ENCODE measurements at places on chromosomes 3 and 15. TPM values are rescaled to one million over a fixed set of nuclear protein-coding genes. Genes with fewer than 3 reads are reported as not detected.

The SAXO2 gene
- total RNA-seq = 0.25 TPM

The ALCAM gene
- total RNA-seq = 91.2 TPM

The TUBGCP5 gene
- 17.3 TPM for total RNA-seq

The LSAMP gene
- total RNA-seq = 10.7 TPM

The UTS2B gene
- total RNA-seq = not detected

The ADCY5 gene
- under 0.01 TPM for total RNA-seq

The PIGZ gene
- total RNA-seq = 1.9 TPM

The SLC15A2 gene
- total RNA-seq = 0.18 TPM

- DNase-seq = peak; percentile 16
Measured at GRCh38 chr3:17672506-17672905, 69.9 kb downstream of the TBC1D5 start.

DNA sequence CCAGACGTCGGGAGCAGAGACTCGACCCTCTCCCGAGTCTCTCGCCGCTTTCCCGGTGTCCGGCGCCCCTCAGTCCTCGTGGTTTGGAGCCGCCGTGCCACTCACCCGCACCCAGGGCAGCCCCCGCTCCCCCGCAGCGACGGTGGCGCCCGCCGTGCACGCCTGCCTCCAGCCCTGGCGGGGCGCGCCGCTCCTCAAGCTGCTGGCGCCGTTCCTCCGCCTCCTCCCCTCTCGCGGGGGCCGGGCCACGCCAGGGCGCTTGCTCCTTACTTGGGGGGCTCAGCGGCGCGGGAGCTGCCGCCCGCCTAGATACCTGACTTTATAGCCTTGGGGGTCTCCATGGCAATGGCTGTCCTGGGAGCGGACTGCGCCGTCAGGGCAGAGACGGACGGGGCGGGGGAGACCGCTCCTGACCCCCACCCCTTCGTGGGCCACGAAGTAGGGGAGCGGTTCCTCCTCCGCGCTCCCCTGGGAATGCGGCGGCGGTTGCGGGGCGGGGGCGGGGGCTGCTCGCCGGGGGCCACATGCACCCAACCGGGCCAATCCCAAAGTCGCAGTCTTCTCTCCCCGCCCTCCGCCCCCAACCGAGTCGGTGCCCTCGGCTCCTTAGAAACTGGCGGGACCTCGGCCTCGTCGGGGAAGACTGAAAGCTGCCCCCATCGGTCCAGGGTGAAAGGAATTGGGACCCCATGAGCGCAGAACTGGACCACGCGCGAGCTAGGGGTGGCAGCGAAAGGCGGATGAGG, at the start of gene ANKRD63:
Gene ANKRD63 (minus strand): TSS at position 196 of the 746 bp plus-strand sequence. CDS start 478 bp downstream, outside the sequence.
- no peak for DNase-seq

DNA sequence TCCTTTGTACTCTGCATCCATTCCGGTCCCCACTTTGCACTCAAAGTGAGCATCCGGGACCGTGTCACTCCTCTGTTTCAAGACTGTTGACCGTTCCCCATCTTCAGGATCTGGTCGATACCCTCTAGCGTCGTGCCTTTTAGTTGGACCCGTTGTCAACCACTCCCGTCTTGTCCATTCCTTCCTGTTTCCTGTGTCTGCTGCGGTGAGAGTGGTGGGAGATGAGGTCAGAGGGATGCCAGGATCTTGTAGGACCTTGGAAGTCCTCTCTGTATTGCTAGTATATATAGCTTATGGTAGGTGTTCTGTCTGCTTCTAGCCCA, 624 bp downstream of the BRK1 start:
- DNase-seq = no peak

- no peak for DNase-seq
Measured at GRCh38 chr15:95845862-95846515, 484.5 kb upstream of the NR2F2 start.

DNA sequence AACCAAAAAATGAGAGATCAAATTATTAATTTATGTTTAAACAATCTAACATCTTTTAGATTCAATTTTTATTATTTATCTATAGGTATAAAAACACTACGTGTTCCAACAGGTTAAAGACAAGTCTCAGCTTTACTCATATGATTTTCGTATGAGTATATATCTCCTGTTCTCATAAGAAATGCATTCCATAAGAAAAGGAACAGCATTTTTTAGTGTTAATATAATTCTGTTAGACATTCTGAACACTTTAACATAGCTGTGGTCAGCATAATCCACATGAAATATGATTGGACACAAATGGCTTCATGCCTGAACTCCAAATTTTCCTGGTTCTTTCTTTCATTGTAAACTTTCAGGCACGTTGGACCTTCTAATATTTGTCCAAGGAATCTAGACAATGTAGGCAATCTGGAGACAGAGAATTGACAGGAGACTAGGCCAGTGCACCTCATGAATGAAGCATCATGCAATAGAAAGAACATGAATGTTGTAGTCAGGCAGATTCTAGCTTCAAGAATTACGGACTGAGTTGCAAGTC, 1122.0 kb upstream of the ALCAM start:
- DNase-seq = no peak

DNA sequence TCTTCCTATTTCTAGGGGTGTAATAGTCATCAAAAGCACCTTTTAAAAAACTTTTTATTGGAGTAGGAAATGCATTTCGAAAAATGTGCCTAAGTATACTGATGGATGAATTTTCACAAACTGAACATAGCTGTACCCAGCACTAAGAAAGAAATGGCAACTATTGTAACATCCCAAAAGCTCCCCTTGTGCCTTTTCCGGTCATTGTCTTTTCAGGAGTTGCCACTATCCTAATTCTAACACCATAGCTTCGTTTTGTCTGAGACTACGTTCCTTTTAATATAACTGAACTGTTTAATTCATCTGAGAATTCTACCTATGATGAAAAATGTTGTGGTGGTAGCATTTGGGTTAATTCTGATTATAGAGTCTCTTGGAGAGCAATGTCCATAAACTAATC, 1.9 kb downstream of the TIMMDC1 start:
- no peak for DNase-seq

DNA sequence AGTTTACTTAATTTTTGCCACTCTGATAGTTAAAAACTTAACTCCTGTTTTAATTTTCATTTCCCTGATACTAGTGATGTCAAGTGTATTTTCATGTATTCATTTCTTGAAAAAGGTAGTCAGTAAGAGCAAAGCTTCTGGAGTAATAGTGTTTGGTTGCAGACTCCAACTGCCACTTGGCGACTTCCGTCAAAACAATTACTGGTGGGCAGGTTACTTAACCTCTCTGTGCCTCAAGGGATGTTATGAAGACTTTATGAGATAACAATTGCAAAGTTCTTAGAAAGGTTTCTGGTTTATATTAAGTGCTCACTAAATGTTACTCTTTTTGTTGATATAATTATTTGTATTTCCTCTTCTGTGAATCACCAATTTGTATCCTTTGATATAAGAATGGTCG, 129.7 kb downstream of the NFKBIZ start:
- no peak for DNase-seq

DNA sequence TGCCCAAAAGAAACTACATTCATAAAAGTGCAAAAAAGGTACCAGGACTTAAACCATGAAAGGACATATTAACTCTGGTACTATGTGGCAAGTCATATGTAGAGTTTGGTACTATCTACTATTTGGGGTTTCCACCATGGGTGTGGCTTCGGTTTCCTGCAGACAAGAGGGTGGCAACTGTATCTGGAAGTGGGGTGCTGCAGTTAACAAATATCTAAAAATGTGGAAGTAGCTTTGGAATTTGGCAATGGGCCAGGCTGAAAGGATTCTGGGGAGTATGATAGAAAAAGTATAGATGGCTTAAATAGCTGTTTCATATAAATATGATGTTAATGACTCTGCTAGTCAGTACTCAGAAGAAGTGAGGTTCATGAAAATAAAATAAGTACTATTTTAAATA, 44.0 kb downstream of the PLSCR2 start:
- DNase-seq = no peak

- DNase-seq = no peak
Measured at GRCh38 chr3:173708191-173708590, 310.6 kb downstream of the NLGN1 start.

DNA sequence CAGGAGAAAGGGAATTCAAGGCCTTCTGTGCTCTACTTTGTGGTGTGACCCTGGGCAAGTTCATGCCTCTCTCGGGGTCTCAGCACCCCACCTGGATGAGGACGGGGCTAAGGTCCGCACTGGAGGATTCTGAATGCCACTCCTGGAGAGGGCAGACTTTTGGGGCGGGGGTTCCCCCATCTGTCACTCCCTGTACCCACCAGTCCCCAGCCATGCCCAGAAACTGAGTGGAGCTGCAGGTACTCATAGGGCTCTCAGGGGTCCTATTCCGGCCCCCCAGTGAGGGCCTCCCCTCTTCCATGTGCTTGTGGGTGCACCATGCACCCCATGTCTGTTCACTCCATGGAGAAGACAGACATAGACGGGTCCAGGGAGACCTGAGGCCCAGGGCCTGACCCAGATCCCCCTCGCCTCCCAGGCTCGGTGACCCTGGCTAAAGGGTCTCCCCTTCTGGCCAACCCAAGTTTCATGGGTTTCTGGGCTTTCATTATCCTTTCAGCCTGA, 26.0 kb downstream of the ACSBG1 start:
- DNase-seq = no peak

- no peak for DNase-seq
Measured at GRCh38 chr3:101383656-101384055, 63.3 kb upstream of the IMPG2 start.

DNA sequence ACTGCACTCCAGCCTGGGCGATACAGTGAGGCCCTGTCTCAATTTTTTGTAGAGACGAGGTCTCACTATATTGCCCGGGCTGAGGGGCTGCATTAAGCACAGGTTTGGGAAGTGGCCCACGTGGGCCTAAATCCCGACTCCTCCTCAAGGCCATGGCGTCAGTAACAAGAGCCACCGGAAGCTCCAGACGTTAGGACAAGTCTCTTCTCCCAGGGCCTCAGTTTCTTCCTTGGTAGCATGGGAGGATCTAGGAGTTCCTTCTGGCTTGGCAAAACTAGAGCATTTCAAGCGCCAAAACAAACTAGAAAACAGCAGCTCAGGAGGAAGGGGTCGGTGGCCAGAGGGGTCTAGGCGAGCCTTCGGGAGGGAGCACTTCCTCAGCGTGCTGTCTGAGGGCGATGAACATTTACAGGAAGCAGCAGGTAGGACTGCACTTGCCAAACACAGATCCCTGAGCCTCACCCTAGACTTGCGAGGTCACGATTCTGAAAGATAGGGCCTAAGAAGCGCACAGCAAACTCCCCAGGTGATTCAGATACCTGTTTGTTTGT, 536 bp downstream of the SNAPC5 start:
- DNase-seq = no peak

- DNase-seq = peak; percentile 55
Measured at GRCh38 chr3:136621628-136622027, 130.6 kb downstream of the STAG1 start.

GRCh38 chr15:30065025-30065801, 17.5 kb upstream of the GOLGA8J start:
- DNase-seq = peak; percentile 75

DNA sequence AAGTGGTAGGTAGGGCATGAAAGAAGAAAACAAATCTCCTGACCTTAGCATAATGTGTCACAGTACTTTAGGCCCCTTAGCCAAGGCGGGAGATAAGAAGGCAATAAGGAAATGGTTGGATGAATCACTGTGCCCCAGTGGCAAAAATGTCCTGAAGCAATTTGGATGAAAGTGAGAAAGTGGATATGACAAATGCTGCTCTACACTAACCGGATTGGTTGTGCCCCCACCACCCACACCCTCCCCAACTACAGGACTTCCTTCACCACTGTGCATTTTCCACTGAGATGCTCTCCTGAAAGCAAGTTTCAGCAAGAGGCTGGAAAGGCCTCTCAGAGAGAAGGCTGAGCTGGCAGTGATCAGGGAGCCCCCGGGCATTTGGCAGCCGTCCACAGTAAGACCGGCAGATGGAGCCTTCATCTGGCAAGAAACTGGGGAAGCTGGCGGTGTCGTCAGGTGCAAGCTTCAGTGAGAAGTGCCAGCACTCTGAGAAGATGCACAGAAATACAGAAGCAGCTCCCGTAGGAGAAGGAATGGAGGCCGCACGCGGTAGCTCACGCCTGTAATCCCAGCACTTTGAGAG, 63.8 kb downstream of the ATP1B3 start:
- DNase-seq = peak; percentile 64

DNA sequence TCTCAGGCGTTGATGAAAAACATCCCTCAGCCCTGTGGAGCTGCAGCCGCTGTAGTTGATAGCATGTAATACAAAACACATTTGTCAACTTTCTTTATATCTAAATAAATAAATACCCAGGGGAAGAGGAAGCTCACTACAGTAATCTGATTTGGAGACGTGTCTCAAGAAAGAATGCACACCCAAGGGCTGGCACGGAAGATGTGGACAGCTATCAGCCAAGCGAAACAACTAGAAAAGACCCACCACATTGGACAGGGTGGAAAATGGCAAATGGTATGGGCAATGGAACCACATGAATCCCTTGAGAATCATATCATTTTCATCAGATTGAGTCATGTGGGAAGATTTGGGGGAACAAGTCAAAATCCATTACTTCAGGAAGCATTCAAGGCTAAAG, 43.1 kb upstream of the ALDH1A3 start:
- DNase-seq = peak; percentile 12

DNA sequence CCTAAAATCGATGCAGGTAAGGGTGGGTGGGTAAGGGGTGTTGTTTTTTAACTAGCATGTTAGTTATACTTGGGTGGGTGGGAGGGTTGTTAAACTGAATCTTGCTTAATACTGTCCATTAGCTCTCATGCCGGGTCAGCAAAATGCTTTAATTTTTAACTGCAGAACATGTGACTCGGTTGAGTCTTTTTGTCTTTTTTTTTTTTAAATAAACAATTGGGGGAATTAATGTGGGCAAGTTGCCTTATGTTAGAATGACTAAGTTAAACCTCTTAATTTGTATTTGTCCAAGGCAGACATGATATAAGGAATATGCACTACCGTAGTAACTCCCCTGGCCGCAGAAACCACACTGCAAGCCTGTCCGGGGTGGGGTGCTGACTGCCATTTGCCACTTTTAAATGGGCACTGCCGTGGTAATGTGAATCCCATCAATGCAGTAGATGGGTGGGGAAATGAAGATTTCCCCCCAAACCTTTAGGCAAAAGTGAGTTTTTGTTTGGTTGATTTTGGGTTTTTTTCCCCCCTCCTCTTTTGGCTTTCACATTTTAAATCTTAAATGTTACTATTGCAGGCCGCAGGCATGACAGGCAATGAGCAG, 54.3 kb upstream of the CCR4 start:
- no peak for DNase-seq

DNA sequence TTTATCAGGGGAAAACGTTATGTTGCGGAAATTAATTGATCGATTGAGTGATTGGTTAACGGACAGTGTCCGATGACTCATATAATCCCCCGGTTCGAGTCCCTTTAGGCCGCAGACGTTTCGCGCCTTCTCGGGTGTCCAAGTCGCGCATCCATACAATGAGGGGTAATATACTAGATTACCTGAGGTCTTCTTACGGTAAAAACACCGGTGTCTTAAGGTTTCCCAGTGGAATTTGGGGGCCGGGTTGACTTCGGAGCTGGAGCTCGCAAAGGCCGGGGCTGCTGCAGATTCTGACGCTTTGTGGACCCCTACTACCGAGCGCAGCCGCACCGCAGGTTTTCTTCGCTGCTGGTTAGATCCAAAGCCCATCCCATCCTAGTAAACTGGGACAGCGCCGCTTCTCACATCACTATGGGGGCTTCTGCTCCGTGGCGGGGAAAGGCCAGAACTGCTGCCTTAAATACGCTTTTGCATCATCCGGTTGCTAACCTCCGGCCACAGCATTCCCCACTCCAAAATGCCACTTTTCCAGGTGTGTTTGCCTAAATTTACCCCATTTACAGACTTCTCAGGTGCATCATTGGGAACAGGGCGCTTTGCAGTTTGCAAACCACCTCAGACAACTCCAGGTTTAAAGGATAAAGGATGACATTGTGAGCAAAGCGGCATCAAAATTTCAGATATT, 858 bp upstream of the SACM1L start:
- DNase-seq = no peak

Data from fibroblast of the aortic adventitia (primary cell).